DMS 273 treated with DMSO at 0.1 percent for 48 hours (cell line): ENCODE measurements at places on chromosomes 1 and 21.

GRCh38 chr1:84366786-84367185, 31.5 kb upstream of the DNASE2B start:
- no peak for DNase-seq

GRCh38 chr1:65039066-65039465, 72.7 kb upstream of the JAK1 start:
- no peak for DNase-seq

GRCh38 chr1:151860504-151861187, 7.1 kb upstream of the THEM5 start:
- no peak for DNase-seq

- DNase-seq: no peak
Measured at GRCh38 chr1:225962440-225962975, 21.5 kb upstream of the LEFTY2 start.

DNA sequence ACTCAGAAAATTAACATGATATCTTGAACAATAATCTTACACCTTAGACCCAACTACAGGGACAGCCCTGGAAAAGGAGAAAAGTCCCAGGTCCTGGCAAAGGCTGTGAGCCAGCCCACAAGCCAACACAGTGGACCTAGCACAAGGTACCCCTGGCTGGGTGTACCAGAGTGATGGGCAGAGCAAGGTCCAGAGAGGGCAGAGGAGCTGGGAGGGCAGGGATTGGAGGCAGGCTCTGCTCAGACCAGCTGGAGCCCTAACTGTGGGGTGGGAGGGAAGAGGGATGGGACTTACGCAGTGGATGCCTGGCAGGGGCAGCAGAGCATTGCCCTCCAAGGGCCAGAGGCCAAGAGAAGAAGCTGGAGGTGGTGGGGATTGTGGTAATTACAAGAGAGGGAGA, 101.6 kb downstream of the KCND3 start:
- no peak for DNase-seq

DNA sequence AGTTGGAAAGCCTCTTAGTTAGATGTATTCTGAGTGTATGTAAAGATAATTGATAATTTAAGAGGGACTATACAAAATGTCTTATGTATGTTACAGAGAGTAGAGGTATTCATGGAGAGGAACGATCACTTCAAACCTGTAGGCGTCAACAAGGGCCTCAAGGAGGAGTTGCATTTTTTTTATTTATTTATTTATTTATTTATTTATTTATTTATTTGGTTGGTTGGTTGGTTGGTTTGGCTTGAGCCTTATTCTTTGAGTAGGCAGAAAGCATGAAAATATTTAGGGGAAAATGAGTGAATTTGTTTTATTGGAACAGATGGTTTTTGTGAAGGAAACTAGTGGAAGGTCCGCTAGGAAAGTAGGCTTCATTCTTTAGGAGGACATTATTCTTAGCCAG, 8.5 kb downstream of the ANGPTL1 start:
- DNase-seq: no peak

DNA sequence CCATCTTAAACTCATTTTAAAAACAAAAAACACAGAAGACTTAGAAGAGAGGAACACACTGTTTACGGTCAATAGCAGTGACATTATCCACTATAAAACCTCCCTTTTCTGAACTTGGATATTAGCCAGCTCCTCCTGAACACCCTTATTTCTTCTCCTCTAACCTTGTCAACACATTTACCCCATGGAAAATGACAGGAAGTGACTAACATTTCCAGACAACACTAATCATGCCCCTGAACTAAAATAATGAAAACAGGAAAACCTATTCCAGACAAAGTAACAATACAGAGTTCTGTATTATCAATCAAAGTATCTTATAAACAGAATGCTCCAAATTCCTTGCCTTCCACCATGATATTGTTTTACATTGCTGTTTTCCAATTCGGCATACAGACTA, 45.3 kb downstream of the PALMD start:
- no peak for DNase-seq

DNA sequence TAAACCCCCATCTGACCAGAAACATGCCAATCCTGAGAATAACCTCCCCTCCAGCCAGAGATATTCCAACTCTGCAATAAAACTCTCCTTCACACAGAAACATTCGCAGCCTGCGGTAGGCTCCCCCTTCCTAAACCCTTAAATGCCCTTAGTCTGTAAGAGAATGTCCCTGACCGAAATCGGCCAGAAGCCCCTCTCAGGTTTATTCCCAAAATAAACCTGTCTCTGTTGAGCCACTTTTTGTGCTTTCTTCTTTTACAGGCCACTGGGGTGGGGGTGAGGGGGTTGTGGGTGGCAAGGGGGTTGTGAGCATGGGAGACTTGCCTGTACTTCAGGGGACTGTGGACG, 4.6 kb downstream of the PRXL2B start:
- no peak for DNase-seq

GRCh38 chr1:172637522-172637921, 21.4 kb upstream of the FASLG start:
- DNase-seq: no peak

DNA sequence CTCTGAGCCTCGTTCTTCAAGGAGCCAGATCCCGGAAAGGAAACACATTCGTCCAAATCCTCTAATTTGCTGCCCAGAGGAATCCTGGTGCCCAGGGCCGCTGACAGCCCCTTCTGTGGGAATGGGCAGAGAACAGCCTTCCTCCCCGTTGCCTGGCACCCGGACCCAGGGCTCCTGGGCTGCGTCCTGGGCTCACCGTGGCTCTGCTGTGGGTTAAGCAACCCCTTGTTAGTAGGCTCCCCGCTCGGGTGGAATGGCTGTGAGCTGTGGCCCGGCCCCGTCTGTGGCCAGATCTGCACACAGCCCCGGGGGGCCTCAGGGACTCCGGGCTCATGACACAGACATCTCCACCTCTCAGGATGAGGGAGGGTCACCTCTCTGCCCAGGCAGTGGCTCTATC, 122.9 kb upstream of the ARHGEF16 start:
- no peak for DNase-seq

GRCh38 chr1:29630756-29631155, 394.4 kb downstream of the PTPRU start:
- DNase-seq: no peak

- no peak for DNase-seq
Measured at GRCh38 chr1:212518188-212519054, 85.7 kb downstream of the NENF start.

DNA sequence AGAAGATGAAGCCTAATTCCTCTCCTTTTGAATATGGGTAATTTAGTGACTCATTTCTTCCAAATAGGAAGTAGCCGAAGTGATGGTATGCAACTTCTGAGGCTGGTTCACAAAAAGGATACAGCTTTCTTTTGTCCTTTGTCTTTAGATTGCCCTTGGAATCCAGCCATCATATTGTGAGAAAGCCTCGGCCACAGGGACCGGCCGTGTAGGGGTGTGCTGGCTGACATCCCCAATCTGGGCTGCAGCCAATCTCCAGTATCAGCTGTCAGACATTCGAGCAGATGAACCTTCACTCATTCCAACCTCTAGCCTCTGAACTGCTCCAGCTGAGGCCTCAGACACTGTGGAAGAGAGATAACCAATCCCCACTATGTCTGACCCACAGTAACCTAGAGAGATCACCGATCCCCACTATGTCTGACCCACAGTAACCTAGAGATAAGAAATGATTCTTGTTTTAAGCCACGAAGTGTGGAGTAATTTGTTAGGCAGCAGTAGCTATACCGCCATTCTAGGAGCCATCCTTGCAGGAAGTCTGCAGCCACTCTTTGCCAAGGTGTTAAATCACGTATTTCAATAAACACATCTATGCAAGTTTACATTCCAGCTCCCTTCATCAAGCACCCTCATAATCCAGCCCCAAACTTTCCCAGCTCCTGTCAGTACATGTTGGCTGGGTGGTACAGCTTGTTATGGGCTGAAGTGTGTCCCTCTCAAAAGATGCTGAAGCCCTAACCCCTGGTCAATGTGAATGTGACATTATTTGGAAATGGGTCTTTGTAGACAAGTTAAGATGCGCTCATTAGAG, 2.9 kb upstream of the DIP2A start:
- no peak for DNase-seq

DNA sequence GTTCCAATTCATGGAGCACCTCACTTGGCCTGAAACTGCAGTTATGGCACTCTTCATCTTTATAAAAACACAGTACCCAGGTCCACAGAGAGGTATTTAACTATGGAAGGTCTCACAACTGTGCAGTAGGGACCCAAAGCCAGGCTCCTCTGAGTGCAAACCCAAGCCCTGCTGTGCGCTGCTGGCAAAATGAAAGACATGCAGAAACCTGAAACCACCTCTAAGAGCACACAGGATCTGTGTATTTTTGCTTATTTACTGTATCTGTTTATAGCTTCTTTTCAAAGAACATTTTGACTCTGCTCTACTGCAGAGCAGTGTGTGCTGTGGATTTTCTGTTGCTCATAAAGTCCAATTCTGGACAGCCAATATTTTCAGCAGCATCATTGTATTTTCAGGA, 166.6 kb downstream of the DSCAM start:
- no peak for DNase-seq

GRCh38 chr1:4330805-4331766, 323.3 kb upstream of the AJAP1 start:
- no peak for DNase-seq

DNA sequence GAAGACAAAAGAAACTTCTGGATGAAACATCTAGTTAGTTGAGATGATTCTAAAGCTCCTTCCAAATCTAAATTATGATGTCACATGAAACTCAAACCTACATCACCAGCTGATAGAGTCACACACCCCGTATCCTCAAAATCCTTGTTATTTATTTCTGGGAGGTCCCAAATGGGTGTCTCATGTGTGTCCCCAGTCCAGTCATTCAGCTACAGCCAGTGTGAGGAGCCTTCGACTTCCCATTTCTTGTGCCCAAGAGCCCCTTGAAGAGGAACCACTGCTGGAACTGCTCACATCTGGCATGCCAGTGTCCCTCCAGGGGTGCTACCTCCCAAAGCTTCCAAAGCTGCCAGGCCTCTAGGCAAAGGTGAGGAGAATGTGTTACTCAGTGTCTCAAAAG, 32.5 kb upstream of the KCNA3 start:
- no peak for DNase-seq

DNA sequence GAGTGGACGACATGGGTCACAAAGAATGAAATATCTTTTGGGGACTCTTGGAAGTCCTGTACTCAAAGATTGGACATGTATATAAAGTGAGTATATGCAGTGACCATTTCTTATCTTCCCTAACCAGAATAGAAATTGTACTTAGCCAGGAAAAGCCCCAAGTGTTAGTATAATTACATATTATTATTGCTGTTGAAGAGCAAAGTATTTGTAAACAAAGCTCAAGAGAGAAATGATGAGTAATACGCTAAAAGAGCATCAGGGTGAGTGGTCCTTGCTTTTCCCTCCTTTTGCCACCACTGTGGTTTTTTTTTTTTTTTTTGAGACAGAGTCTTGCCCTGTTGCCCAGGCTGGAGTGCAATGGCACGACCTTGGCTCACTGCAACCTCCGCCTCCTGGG, 6.4 kb upstream of the CGN start:
- DNase-seq: no peak

DNA sequence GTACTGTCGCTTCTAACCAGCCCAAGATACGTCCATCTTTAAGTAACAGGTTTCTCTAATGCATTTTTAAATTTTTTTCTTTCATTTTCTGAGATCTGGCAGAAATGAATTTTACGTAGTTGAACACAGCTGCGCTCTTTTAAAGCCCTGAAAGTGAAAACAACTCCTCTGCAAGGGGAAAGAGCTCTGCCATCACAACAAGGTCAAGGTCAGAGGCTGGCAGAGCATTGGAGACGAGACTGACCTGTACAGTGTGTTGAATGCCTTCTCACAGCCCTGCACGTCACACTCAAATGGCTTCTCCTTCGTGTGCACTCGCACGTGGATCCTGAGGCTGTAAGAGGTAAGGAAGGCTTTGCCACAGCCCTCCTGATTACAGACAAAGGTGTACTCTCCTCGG, 19.7 kb downstream of the MTF1 start:
- no peak for DNase-seq

DNA sequence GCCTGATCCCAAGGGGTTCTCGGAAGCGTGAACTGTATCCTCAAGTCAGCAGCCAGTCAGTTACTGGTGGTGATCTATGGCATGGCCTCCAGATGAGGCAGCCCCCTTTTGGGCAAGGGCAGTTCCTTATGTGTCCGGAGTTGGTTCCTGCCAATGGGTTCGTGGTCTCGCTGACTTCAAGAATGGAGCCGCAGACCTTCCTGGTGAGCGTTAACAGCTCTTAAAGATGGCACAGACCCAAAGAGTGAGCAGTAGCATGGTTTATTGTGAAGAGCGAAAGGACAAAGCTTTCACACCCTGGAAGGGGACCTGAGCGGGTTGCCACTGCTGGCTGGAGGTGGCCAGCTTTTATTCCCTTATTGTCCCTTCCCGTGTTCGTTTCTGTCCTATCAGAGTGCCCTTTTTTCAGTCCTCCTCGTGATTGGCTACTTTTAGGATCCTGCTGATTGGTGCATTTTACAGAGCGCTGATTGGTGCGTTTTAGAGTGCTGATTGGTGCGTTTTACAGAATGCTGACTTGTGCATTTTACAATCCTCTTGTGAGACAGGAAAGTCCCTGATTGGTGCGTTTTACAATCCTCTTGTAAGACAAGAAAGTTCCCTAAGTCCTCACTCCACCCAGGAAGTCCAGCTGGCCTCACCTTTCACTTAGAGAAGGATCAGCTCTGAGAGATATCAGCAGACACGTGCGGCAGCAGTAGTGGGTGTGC, 8.9 kb upstream of the IL10RB start:
- no peak for DNase-seq

GRCh38 chr1:163308811-163309210, 12.9 kb upstream of the NUF2 start:
- no peak for DNase-seq

GRCh38 chr21:44695641-44696040, 1.3 kb upstream of the KRTAP10-12 start:
- no peak for DNase-seq

- no peak for DNase-seq
Measured at GRCh38 chr1:177311111-177311510, 140.4 kb downstream of the BRINP2 start.

- DNase-seq: no peak
Measured at GRCh38 chr1:208524376-208524775, 280.2 kb upstream of the PLXNA2 start.

- DNase-seq: no peak
Measured at GRCh38 chr1:23198373-23198772, 18.9 kb downstream of the HTR1D start.

DNA sequence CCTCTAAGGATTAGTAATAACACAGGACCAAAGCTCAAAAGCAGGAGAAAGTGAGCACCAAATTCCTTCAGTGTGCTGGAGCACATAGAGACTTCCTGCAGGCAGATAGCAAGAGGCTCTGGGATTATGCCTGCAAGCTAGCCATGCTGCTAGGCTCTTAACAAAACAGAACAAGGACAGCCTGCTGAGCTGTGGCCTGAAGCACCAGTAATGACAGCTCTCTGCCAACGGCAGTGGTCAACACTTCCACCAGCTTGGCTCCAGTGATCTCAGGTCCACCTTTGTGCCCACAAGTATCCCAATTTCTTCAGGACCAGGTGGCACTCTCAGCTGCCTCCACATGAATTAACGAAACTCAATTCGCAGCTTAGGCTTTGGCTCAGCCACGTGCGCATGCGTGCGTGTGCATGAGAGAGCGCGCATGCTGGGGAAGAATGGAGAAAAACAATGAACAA, 64.2 kb downstream of the SLC45A1 start:
- DNase-seq: no peak

- DNase-seq: no peak
Measured at GRCh38 chr1:164601399-164602100, 42.6 kb downstream of the PBX1 start.
